ENCODE measurements at places on chromosomes 6 and 20. TPM values are rescaled to one million over a fixed set of nuclear protein-coding genes. Genes with fewer than 3 reads are reported as not detected.

Gene PTCHD4
- 1.4 TPM for total RNA-seq

Gene PRDM13
- total RNA-seq, result not detected

- DNase-seq, result no peak
These were observed 72.8 kb downstream of the MDGA1 start for GRCh38 chr6:37624606-37625574.

DNA sequence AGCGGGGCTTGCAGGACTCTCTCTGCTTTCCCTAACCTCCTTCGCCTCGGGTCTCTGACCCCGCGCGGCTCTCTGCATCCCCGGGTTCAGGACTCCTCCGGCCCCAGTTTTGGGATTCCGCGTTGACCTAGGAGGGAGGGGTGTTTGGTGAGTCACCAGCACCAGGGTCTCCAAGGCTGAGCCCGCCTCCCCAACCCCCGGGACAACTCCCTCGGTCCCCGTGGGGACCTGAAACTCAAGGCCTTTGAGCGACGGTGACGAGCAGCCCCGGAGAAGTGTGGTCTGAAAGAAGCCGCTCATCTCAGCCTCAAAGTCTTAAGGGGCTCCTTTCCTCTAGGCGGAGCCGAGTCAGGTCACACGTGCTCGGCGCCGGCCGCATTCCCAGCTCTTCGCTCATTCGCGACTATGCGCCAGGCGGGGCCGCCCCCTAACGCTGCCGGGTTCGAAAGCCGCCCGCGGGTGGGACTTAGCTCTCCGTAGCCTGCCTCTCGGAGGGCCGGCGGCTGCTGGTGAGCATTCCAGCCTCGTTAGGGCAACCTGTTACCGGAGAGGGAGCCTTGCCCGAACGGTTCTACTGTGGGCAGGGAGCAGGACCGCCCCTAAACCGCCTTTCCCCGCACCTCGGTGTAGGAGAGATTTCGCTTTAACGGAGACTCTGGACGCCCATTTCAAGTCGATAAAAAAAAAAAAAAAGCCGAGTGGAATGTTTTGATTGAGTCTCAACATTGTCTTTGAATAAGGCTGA lies 3.0 kb upstream of the PRDM13 start:
- DNase-seq, result no peak

DNA sequence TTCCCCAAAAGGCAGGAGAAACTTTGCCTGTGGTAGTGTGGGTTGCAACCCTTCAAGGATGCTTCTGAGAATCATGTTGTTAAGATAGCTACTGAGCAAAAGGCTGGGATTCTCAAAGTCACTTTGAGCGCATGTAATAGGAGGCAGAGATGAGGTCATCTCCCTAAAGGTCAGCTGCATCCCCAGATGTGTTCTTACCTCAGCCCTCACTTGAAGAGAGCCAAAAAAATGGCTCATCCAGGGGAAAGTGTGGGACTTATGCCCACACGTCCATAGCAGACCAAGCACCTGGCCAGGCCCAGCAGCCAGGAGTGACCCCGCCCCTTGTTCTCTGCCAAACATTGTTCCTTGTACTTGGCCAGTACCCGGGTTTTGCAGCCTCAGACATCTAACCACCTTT lies 187.0 kb upstream of the BMP2 start:
- DNase-seq, result no peak

DNA sequence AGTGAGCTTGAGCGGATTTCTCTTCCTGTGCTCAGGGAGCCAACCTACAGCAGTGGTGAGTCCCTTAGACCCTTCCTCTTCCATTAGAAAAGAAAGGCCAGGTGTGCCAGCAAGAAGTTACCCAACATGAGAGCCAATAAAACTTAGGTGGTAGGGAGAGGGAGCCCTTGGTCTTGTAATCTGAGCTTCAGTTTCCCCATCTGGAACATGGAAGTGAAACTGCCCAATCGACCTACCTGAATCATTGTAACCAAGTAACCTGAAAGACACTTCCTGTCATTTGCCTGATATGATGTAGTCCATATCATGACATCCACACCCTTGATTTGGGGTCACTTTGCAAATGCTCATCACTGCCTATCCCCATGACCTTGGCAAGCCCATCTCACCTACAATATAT lies 66.4 kb downstream of the MDGA1 start:
- no peak for DNase-seq

- no peak for DNase-seq
These were observed 15.3 kb upstream of the ZC3H12D start for GRCh38 chr6:149500096-149500495.

Gene NT5E
- 51.2 TPM for total RNA-seq

Gene MYB
- 0.16 TPM for total RNA-seq

DNA sequence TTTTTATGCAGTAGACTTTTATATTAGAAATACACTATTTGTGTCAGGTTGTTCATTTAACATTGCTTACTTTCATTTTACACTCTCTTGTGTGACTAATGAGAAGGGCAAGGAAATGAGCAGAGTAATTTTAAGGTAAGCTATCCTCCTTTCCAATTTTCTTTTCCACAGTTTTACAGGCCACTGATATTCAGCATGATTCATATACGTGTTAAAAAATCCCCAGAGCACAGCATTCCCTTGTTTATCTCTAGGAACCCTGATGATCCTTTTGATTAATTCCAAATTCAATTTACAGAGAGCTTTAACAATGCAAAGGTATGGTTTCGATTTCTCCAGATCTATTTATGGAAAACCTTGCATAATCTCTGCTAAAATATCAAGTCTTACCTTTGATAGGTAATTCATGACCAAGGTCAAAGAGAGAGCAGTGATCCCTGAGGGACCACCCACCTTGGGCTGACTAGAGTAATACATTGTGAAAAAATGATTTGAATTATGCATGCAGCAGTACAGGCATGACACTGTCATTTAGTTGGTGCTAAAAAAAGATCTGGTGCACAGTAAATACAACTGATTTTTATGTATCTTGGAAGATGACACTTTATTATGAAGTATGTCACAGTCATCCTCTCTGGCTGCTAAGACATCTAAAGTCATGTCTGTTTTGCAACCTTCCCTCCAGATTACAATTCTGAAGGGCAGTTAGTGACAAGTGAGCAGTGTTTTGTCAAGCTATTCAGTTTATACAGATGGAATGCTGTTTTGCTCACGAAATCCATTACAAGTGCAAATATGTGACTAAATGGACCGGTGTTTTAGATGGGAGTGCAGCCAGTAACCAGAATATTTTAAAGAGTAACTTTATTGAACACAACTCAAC lies 736.6 kb downstream of the EPHA7 start:
- no peak for DNase-seq

GRCh38 chr6:13711324-13711732 lies 307 bp downstream of the RANBP9 start:
- DNase-seq, result peak; percentile 47

Gene MLN
- total RNA-seq, result not detected

Gene TRIM10
- not detected for total RNA-seq

Gene KCNK16
- not detected for total RNA-seq

DNA sequence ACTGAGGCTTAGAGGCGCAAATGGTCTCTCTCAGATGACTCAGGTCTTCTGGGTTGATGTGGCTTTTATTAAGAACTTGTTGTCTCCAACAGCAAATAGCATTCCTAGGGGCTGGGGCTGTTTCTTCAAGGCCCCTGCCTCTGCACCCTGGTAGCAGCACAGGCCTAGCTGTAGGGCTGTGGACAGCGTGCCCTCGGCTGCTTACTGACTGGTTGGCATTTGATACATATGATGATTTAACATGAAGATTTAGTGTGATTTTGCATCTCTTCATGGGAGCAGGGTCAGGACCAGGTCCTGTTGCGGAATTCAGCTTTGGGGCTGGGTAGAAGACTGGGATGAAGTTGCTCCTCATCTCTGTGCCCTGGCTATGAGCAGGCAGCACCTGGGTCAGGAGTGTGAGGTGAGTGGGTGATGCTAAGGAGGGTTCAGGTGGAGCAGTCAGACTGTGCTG lies 24.3 kb upstream of the IER3 start:
- DNase-seq, result no peak

DNA sequence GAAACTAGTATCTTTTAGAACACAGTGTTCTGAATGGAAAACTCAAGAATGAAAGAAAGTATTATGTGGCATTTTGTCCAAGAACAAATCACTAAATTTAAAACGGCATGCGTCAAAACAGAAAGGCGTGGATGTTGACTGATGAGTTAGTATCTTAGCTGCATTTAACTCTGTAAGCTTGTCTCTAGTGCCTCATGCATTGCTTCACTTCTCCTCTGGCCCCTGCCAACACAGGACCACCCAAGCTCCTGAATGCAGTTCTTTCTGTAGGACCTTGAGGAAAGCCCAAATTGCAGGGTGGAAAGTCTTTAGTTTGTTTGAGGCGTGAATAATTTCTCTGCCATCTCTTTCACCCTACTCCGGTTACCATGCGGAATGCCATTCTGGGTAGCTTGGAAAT lies 632.2 kb downstream of the COL12A1 start:
- DNase-seq, result no peak

GRCh38 chr6:22471132-22471690 lies 98.2 kb upstream of the HDGFL1 start:
- peak; percentile 44 for DNase-seq

DNA sequence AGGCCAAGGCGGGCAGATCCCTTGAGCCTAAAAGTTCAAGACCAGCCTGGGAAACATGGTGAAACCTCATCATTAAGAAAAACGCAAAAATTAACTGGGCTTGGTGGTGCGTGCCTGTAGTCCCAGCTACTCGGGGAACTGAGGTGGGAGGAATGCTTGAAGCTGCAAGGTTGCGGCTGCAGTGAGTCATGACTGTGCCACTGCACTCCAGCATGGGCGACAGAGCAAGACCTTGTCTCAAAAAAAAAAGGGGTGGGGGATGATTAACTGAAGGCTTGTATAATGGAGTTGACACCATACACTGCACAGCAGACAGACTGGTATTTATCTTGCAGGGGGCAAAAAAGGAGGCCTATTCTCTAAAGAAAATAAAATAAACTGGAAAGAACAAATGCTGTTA lies 27.7 kb downstream of the SRPK1 start:
- DNase-seq, result no peak

Gene F13A1
- not detected for total RNA-seq

DNA sequence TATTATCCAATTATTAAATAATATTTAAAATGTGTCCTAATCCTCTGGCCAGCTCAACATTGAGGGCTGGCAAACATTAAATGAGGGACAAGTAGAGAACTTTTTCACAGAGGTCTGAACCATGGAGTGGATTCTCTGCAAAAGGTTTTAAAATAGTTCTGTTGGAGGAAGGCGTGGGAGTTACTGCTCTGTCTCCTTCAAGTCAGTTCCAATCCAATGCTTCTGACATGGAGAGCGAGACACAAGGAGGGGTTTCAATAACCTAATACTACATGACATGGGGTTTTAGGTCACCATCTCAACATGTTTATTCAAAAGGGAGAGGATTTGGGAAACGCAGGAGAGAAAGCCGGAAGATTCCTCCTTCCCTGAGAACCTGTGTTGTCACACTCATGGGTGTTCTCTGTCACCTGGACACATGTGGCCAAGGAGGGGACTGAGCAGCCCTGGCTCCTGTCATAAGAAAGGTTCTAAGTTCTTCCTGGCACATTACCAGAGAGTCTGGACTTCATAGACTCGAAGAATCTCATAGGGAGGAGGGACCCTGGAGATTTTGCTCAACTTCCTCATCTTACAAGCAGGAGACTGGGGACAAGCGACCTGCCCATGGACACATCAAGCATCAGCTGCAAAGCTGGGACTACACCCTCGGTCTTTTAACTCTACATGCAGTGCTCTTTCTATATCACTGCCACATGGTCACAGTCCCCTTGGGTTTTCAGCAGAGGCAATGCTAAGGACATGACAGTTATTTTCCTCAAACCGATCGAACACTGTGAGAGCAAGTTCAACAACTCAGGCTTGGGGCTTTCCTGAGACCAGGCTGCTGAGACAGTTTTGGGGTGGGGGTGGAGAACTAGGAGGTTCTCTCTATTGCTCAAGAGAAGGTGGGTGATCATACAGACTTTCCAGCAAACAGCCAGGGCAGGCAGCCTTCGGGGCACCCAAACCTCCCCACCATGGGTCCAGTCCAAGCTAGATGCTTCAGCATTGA lies 38.6 kb downstream of the PRDM1 start:
- DNase-seq, result no peak

- DNase-seq, result no peak
These were observed 170.6 kb downstream of the PHACTR1 start for GRCh38 chr6:12886961-12887775.

DNA sequence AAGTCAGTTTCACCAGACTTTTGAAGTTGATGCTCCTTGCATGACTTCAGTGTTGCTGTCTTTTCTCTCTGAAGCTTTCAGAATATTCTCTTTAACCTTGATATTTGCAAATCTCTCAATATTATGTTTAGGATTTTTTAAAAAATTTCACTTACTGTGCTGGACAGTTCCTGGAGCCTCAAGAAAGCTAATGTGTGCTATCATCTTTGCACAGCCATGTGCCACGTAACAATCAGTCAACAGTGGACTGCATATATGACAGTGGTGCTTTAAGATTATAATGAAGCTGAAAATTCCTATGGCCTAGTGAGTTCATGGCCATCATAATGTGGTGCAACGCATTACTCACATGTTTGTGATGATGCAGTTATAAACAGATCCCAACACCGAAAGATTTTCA lies 59.1 kb upstream of the OGFRL1 start:
- no peak for DNase-seq

- DNase-seq, result no peak
These were observed 182.3 kb downstream of the KIF16B start for GRCh38 chr20:16390991-16391390.

DNA sequence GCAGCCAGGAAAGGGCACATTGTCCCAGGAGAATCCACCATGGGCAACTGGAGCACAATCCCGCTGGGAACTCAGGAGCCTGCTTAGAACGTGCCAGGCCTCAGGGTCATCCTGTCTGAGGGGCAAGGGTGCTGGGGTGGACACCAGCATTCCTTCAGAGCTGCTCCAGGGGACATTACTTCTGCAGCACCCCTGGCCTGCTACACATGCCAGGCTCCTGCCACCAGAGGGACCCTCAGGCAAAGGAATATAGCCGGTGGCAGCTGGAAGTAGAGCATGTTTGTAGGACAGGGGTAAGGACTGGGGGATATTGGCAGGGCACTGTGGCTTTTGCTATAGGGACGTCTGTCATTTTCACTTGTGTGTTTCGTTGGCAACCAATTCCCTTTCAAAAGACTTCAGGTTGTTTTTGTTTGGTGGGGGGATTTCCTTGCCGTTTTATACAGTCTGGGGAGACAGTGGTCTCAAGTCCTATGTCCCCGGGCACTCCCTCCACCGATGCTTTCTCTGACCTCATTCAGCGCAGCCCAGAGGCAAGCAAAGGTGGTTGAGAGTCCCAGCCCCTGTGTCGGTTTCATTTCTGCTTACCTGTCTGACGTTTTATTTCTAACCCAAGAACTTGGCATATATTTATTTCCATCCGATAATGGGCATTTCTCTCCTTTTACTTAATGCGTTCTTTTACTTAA lies 130.8 kb downstream of the JPH2 start:
- peak; percentile 41 for DNase-seq

GRCh38 chr6:44481056-44481455 lies 93.5 kb downstream of the CDC5L start:
- DNase-seq, result no peak

GRCh38 chr20:48776306-48776705 lies 51.5 kb downstream of the PREX1 start:
- peak; percentile 68 for DNase-seq

- DNase-seq, result no peak
These were observed 37.2 kb downstream of the CNKSR3 start for GRCh38 chr6:154473324-154473723.

Gene ESR1
- total RNA-seq, result not detected

All from SJSA1 (cell line).